Stimulated activated CD4-positive, alpha-beta T cell treated with anti-CD3 and anti-CD28 coated beads, Interleukin-4, amount 100 ng/mL, for 48 hours (primary cell): ENCODE measurements at places on chromosomes 1 and 21.

DNA sequence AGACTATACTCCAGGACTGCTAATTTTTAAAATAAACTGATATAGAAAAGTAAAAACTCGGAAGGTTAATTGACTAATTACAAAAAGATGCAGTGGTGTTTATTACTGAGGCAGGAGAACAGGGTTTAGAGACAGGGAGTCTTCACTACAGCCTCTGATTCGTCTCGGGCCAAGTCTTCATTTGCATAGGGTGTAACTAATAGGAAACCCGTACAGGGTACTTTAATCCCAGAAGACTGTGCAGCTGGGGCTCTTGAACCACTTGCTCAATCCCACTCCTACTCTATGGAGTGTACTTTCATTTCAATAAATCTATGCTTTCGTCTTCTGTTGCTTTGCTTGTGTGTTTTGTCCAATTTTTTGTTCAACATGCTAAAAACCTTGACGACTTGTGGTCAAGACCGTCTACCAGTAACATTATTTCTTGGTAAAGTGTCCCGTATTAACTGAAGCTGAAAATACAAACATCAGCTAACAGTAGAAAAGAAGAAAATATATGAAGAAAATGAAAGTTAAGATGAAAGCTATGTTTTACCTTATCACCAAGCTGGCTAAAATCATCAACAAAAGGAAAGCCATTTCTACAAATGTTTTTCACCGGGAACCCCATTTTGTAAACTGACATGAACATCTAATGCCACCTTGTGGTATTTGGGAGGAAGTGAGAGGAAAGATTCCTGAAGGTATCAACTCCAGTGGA, 8.0 kb downstream of the SDHB start:
- no peak for DNase-seq

- DNase-seq: no peak
These were observed 6.2 kb upstream of the BTG2 start for GRCh38 chr1:203299169-203299568.

DNA sequence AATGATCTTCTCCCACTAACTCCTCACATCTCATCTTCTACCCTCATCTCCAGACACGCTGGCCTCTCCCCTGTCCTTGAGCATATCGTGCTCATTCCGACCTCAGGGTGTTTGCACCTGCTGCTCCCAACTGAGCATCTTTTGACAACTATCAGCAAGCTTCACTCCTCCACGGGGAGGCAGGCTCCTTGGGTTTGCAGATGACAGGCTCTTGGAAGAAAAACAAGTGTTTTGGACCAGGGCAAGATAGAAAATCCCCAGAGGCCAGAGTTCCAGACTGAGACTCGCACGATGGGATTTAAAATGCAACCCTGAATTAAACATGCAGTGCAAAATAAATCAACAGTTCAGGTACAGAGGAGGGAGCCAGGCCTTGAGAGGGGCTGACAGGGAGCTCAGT, 246.7 kb downstream of the PTPRU start:
- DNase-seq: no peak

DNA sequence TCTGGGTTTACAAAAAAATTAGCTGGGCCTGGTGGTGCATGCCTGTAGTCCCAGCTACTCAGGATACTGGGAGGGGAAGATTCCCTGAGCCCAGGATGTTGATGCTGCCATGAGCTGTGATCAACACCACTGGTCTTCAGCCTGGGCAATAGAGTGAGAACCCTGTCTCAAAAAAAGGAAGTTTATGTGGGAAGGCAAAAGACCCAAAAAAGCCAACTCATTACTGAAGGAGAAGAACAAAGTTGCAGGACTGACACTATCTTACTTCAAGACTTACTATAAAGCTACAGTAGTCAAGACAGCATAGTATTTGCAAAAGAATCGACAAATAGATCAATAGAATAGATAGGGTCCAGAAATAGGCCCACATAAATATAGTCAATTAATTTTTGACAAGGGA, 9.2 kb upstream of the PTGS2 start:
- no peak for DNase-seq

DNA sequence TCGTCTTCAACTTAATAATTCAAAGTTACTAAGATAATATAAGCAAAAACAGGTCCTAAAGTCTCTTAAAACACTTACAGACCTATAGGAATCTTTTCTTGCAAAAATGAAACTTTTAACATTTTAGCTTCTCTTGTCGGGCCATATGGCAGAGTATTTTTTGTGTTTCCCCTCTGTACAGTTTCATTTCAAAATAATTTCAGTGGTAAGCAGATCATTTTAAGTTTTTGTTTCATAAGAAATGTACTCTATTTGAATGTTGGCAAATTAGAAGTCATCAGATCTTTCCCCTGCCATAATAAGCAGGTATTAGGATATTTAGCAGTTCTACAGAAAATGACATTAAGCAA, 37.9 kb downstream of the RGL1 start:
- no peak for DNase-seq

GRCh38 chr1:41330588-41331545, 30.4 kb upstream of the FOXO6 start:
- no peak for DNase-seq

DNA sequence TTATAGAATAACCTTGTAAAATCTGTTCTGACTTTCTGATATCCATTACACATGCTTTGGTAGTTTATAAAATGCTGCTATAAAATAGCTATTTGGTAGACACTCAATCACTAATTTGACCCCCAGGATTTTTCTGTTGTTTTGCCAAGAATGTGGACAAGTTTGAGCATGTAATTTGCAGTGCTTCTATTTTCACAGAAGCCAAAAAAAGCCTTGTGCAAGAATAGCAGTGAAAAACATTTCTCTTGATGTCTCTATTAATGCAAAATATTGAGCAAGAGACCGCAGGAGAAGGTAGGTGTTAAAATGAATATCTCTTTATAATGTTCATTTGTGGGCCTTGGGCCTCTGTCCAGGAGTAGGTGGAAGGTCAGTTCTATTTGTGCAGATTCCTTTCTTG, 22.5 kb downstream of the MAP3K7CL start:
- no peak for DNase-seq

GRCh38 chr1:97778718-97779117, 142.1 kb downstream of the DPYD start:
- no peak for DNase-seq

GRCh38 chr1:225670356-225670755, 17.4 kb upstream of the ENAH start:
- no peak for DNase-seq

GRCh38 chr1:201454608-201455007, 14.4 kb downstream of the PHLDA3 start:
- no peak for DNase-seq

- DNase-seq: no peak
These were observed 198.3 kb downstream of the DUSP10 start for GRCh38 chr1:221543529-221544120.

GRCh38 chr1:30191154-30191702, 532.2 kb downstream of the MATN1 start:
- DNase-seq: peak; percentile 12

- DNase-seq: no peak
These were observed 802.8 kb upstream of the CXADR start for GRCh38 chr21:16709866-16710550.

DNA sequence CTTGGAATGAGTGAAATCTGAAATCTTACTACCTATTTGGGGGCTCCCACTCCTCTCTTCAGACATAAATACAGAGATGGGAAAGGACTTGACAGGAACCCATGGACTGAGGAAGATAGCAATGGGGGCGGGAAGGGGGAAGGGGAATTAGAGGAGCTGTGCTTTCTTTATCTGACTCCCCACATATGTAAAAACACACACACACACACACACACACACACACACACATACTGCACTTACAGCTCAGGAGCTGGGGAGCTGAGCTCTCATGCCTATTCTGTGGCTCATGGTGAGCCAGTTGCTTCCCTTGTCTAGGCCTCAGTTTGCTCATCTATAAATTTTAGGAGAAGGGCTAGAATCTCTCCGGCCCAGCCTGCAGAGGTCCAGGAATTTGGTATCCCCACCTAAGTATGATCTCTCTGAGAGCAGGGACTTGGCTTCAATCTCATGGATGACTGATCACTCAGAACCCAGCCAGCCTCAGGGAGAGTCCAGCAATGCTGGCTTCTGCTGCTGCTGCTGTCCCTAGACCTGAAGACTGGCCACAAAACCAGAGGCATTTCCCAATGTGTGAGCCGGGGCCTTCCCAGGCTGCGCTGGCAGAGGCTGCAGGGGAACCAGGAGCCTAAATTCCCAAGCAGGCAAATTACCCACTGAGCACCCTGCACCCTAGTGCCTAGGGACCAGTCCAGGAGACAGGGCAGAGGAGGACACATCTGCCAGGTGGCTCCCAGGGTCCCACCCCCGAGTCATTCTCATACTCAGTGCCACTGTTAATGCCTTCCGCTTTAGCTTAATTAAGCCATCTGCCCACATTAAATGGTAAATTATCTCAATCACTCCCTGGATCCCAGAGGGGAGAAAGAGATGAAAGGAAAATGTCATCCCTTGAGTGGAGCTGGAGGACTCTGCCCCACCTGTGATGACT, 57.5 kb upstream of the RBM15 start:
- DNase-seq: no peak

DNA sequence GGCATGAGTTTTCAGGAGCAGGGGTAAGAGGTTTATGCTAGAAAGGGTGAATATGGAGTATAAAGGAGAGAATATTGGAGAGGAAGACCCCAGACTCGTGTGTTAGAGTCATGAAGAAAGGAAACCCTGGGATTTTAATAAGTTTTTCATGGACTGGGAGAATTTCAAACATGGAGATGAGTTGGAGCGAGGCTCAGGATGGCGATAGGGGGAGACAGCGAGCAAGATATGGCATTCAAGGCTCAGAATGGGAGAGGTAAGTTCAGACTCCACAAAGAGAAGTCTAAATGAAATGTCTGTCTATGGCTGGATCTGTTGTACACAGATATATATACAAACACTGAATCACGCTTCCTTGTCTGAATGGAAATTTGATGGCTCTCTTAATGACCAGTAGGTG, 92.5 kb downstream of the LRRC40 start:
- DNase-seq: no peak

GRCh38 chr1:231162297-231162969, 575 bp downstream of the TRIM67 start:
- peak; percentile 27 for DNase-seq

- DNase-seq: peak; percentile 68
These were observed 5.5 kb downstream of the SMPDL3B start for GRCh38 chr1:27940297-27940696.

DNA sequence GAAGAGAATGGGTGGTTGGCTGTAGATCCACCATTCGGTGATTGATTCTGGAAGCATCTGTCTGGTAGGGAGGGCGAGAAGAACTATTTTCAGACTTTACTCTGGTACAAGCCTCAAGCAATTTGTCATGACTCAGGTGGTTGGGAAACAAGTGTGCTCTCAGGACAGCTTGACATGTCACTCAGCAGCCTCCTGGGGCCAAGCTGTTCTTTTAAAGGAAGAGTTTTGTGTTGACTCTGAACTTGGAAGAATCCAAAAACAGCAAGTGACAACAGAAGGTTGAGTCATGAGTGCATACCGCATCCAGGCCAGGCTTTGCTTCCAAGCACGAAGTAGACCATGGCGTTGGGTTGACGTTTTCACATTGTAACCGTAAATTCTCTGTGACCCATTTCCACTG, 65.9 kb downstream of the CLIC6 start:
- DNase-seq: no peak

- no peak for DNase-seq
These were observed 13.8 kb downstream of the ADORA3 start for GRCh38 chr1:111489604-111490003.

- DNase-seq: no peak
These were observed 114.4 kb upstream of the SLC45A1 start for GRCh38 chr1:8203551-8203950.

- DNase-seq: no peak
These were observed 256.8 kb downstream of the OLFM3 start for GRCh38 chr1:101739826-101740330.

- DNase-seq: no peak
These were observed 30.0 kb downstream of the IRF2BP2 start for GRCh38 chr1:234579967-234580366.

DNA sequence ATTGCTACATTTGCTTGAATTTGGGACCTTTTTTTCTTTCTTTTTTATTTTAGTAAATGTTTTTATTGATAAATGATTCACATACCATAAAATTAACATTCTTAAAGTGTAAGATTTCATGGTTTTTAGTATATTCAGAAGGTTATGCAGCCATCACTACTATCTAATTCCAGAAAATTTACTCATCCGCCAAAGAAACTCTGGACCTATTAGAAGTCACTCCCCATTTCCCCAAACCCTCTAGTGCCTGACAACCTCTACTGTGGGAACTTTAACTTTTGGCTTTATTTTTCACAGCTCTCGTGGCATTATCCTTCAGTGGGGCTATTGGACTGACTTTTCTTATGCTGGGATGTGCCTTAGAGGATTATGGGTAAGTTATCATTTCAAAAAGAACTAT, 4.5 kb downstream of the LEPR start:
- no peak for DNase-seq

GRCh38 chr1:66207484-66207883, 326.5 kb upstream of the SGIP1 start:
- DNase-seq: no peak

GRCh38 chr1:229148743-229149142, 122.2 kb upstream of the RAB4A start:
- DNase-seq: no peak

DNA sequence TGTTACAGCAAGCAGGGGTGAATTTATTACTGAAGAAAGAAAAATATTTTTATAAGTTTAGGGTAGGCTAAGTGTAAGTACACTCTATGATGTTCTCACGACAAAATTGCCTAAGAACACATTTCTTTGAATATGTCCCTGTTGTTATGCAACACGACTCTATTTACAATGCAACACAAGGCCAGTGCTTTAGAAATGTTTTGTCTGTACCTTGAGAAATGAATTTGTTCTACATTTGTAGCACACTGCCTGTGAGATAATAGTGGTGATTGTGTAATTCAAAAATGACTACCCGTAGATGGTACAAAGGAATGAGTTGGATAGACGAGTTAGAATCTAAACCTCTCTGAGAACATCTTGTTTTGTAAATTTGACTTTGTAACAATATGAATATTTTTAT, 63.7 kb upstream of the IGSF5 start:
- DNase-seq: no peak

DNA sequence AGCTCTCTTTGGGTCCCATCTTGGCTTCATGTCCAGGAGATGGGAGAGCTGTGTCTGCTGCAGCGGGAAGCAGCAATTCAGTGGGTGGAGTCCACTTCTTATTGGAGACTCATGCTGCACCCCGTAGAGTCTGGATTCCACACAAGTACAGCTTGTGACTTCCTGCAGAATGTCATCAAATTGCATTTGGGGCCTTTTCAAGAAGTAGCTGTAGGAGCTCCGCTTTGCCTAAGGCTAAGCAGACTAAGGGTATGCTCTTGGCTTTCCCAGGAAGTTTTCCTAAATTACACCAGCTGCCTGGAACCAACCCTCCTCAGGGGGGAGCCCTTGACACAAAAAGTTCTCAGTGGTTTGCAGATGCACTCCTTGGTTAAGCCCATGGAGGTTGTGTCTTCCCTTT, 5.7 kb upstream of the MOB3C start:
- no peak for DNase-seq

DNA sequence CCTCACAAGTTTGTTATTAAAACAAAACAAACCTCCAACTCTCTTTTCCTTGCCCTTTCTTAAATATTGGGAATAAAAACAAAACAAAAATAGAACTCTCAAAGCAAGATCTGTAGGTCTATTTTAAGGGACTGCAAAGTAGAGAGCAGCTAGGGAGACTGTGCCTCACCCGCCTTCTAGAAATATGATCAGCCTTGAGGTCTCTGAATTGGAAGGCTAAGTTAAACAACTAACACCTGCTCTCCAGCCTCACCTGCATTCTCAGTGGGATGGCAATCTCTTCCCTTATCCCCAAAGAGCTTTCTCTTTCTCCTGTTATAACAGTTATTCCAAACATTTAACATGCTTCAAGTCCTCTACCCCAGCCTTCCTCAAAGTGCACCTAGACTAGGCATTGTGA, 75.5 kb upstream of the TNR start:
- DNase-seq: no peak

- no peak for DNase-seq
These were observed 51.5 kb upstream of the VAMP3 start for GRCh38 chr1:7719468-7720094.
